Activated CD4-positive, alpha-beta memory T cell treated with anti-CD3 and anti-CD28 coated beads, Interleukin-2, amount 10 ng/mL, durations not matched to agents 7 days and 5 days (primary cell): ENCODE measurements at places on chromosomes 7 and 10. TPM values are rescaled to one million over a fixed set of nuclear protein-coding genes. Genes with fewer than 3 reads are reported as not detected.

Gene COMMD3
- 82.6 TPM for total RNA-seq

Gene CLRN3
- total RNA-seq = not detected

Gene HTR5A
- not detected for total RNA-seq

Gene RSU1
- total RNA-seq = 74.3 TPM

Gene SPDYE6
- not detected for total RNA-seq

Gene IFIT1
- total RNA-seq = 71.6 TPM

Gene IMPDH1
- 64.7 TPM for total RNA-seq

Gene ENKUR
- not detected for total RNA-seq

Gene NRG3
- total RNA-seq = not detected
